Stimulated activated CD8-positive, alpha-beta memory T cell treated with anti-CD3 and anti-CD28 coated beads, Interleukin-4, amount 100 ng/mL, for 4 hours (primary cell): ENCODE measurements at places on chromosomes 2 and 18.

GRCh38 chr2:98952966-98953365, 16.9 kb upstream of the CRACDL start:
- DNase-seq: no peak

- DNase-seq: no peak
These were observed 76.5 kb downstream of the CCDC102B start for GRCh38 chr18:68874361-68874760.

DNA sequence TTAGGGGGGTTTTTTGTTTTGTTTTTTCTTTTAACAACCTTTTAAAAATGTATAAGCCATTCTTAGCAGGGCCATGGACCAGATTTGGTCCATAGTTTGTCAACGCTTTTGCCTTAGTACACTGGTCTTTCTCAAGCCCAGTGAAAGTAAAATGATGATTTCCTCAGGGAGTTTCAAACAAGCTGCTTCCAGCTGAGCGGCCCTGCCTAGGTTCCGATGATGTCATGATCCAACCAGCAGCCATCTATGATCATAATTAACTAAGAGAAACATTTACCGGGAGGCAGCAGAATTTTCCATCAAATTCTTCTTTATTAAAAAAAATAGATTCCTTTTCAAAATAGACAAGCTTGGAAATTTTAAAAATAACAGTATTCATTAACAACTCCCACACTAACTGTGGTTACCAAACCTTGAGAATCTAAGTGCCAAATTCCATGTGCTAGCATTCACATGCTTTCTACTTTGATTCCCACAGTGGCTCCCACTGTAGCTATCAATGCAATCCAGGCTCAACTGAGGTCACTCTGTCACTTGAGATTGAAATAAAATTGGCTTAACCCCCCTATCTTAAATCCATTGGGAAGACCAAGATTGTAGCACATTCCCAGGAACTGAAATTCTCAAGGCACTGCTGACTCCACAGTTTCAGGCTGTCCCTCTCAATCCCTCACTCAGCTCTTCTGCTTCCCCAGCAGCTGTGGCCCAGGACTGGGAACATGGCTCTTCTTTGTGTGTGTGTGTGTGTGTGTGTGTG, 148.9 kb downstream of the RNF152 start:
- no peak for DNase-seq

DNA sequence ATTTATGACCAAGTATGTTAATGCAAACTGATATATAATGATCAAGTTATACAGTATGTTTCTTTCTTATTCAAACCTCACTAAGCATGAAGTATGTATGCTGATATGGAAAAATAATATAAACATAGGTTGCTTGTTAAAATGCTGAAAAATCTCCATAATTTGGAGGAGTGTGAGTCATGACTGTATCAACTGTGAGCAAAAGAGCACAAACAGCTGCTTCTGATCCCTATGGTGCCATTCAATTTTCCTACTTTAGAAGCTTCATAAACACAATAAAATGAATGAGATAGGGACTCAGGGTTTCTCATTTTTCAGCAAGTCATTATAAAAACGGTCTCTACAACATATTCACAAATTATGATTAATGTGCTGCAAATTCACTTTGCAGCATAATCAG, 129.9 kb upstream of the TFPI start:
- no peak for DNase-seq

GRCh38 chr2:45984896-45985473, 312.2 kb upstream of the EPAS1 start:
- no peak for DNase-seq

DNA sequence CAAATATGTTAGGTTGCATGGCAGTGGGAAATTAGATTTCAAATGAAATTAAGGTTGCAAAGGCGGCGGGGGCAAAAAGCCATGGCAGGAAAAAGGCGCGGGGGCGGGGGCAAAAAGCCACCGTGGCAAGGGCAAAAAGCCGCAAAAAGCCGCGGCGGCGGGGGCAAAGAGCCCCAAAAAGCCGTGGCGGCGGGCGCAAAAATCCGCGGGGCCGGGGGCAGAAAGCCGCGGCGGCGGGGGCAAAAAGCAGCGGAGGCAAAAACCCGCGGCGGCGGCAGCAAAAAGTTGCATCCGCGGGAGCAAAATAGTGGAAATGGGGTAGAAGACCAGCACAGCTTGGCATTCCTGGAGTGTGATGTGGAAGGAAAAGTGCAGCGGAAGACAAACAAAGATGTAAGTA, 417.1 kb downstream of the ANKRD30B start:
- DNase-seq: no peak

DNA sequence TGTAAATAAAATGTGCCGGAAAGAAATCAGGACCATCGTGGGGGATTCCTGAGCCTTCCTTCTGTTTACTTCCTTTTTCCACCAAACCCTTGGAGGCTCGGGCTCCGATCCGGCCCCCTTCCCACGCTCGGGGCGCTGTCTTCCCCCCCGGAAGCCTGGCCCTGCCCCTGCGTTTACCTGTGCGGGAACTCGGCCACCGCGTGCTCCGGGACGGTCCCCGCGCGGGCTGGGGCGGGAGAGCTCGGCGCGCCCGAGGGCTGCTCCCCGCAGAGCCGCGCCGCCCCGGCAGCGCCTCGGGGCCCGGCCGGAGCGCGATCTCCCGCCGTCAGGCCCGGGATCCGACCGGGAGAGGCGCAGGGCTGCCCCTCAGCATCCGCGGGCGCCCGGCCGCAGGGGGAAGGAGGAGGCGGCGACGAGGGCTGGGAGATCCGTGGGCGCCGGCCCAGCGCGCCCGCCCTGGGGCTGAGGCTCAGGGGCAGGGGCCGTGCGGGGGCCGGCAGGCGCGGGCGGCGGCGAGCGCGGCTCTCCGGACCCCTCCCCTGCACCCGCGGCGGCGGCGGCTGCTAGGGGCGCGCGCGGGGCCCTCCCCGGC, 435 bp downstream of the ADCY3 start:
- DNase-seq: no peak

- no peak for DNase-seq
These were observed 108.1 kb downstream of the MYT1L start for GRCh38 chr2:2222931-2223330.

- no peak for DNase-seq
These were observed 158.4 kb downstream of the ATP9B start for GRCh38 chr18:79227621-79228020.

- no peak for DNase-seq
These were observed 118.6 kb downstream of the MBP start for GRCh38 chr18:77013811-77014521.

DNA sequence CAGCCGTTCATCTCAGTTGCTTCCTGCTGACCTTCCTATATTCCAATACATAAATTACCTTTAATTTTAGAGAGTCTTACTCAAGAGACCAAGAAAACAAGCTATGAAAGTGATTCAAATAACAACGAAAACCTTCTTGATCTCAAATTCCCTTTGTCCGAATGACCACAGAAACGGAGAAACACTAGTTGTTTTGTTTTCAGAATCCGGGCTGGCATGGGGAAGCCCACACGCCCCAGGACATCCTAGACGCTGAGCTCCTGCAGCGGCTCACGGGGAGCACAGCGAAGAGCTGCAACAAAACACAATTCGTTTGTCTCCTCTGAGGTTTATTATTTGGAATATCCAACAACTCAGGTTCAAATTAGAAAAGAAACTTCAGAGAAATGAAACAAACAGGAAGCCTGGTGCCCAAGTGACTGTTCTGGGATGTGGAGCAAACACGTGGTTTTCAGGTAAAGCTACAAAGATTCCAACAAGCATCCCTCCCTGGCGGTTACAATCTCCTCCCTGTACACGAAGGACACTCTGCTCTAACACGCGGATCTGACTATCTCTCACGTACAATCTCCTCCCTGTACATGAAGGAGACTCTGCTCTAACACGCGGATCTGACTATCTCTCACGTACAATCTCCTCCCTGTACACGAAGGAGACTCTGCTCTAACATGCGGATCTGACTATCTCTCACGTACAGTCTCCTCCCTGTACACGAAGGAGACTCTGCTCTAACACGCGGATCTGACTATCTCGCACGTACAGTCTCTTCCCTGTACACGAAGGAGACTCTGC, 237.5 kb downstream of the TWIST2 start:
- no peak for DNase-seq

DNA sequence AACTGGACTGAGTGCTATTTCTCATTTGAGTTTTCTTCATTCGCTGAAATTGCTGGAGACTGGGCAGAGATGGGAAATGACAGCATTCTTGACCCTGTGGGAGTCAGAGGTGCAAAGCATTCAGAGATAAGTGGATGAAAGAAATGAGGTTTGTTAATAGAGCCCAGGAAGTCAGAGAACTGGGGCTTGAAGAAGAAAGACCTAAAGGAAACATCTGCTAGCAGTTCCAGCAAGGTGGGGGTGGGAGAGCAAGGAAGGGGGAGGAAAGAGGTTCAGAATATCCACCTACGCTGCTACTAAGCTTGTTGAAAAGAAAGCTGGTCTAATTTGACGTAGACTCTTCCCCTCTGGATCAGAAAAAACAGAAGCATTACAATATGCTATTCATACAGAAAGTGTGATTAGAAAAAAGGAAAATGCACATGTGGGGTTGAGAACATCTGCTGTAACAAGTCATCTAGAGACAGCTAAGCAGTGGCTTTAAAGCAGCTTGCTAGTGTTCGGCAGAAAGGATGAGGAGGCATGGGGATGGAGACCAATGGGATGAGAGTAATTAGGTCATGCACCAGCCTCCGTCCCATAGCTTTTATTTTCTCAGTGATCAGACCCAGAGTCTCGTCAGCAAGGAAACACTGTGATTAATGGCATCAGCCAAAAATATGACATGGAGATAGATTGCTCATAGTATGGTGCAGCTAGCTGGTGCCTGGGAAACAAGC, 29.7 kb downstream of the NAB1 start:
- no peak for DNase-seq

- no peak for DNase-seq
These were observed 8.3 kb downstream of the MOCOS start for GRCh38 chr18:36195427-36196122.

DNA sequence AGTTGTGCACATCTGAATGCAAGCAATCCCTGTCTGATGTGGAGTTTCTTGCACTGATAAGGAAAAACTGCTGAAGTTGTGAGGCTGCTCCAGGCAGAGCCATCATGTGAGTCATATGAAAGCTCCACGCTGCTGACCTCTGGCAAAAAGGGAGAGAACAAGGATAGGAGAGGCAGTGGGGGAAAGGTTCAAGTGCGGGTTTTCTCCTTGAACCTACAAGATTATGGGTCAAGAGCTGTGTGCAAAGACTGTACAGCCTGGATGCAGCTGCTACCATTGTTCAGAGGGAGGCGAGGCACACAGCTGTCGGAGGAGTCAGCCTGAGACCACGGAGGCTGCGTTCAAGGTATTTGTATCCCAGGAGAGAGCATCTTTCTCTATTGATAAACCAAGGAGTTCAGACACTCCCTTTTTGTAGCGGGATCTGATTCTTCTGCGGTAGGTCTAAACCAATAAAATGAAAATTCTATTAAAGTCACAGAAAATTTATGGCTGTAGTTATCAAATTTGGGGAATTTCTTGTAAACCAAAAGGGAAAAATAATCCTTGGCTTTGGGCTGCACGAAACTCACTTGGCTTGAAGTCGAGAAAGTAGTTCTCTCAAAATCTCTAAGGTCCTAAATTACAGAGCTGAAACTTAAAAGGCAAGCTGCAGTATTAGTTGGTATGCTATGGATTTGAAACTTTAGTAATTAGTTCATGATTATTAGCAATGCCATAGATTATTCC, at the start of gene CDK15:
Gene CDK15 (plus strand): TSS at position 96 of the 729 bp plus-strand sequence. CDS start 128 bp downstream, at position 224.
- no peak for DNase-seq

- no peak for DNase-seq
These were observed 1.5 kb downstream of the CNRIP1 start for GRCh38 chr2:68317971-68318913.

GRCh38 chr2:48529676-48530032, 300 bp upstream of the STON1 start:
- DNase-seq: no peak

DNA sequence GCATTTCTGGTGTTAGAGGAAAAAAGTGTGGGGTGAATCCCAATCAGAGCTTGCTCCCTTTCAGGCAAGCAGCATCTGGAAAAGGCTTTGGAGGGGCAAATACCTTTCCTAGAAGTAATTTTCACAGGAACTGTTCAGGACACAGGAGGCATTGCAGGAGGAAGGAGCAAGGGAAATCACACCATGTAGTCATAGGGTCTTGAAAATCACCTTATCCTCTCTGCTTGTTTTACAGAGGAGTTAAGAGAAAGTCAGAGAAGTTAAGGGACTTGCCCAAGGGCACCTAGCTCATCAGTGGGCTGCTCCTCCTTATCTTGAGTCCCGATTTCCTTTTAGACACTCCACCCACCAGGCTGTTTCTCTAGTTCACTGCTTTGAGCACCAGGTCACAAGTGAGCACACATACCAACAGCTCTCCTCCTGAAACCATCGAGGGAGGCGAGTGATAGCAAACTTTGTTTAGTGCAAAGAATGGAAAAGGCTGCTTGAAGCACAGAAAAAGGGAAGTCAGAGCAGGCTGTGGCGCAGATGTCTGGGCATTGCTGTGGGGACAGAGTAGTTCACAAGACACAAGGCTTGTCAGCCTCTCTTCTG, 89.2 kb upstream of the CXCR4 start:
- no peak for DNase-seq

DNA sequence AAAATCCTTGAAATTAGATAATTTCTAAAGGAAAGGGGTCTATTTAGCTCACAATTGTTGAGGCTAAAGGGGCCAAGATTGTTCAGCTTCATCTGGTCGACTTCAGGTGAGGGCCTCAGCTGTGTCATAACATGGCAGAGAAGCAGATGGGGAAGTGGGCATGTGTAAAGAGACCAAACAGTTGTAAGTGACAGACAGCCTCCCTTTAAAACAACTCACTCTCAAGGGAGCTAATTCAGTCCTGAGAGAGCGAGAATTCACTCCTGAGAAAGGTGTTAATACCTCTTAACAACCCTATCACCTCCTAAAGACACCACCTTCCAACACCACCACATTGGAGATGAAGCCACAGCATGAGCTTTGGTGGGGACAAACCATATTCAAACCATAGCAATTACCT, 62.4 kb downstream of the KCMF1 start:
- no peak for DNase-seq

- no peak for DNase-seq
These were observed 139.6 kb downstream of the TRABD2A start for GRCh38 chr2:84741182-84741822.

DNA sequence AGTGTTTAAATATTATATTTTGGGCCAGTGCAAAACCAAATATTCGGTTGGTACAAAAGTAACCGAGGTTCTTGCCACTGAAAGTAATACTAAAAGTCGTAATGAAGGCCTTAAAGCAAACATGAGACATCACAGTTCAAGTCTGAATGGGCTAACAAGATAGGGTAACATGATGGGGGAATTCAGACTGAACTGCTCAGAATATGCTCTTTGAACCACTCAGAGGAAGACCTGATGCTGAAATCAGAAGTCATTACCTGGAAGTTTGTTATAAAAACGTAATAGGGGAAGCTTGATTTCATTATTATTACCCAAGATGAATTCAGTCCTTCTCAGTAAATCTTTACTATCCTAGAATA, 26.6 kb downstream of the CDKL4 start:
- no peak for DNase-seq

DNA sequence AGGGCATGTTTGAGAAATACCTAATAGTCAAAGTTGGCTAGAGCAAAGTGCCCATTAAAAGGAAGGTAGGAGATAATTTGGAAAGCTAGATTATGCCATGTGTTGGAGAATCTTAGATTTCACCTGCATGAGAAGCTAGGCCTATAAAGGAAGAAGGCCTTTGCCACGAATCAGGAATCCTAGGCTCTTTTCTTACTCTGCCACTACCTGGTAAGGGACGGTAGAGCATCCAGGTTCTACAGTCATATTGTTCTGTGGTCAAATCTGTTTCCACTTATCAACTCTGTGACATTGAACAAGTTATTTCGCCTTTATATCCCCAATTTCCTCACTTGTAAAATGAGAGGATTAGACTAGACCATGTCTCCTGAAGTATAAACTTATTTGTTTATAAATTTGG, 3.6 kb upstream of the KCNJ3 start:
- no peak for DNase-seq

- no peak for DNase-seq
These were observed 958.8 kb upstream of the NRXN1 start for GRCh38 chr2:51990684-51991083.
